Activated CD4-positive, alpha-beta memory T cell treated with anti-CD3 and anti-CD28 coated beads for 36 hours (primary cell): ENCODE measurements at places on chromosomes 12 and 14.

DNA sequence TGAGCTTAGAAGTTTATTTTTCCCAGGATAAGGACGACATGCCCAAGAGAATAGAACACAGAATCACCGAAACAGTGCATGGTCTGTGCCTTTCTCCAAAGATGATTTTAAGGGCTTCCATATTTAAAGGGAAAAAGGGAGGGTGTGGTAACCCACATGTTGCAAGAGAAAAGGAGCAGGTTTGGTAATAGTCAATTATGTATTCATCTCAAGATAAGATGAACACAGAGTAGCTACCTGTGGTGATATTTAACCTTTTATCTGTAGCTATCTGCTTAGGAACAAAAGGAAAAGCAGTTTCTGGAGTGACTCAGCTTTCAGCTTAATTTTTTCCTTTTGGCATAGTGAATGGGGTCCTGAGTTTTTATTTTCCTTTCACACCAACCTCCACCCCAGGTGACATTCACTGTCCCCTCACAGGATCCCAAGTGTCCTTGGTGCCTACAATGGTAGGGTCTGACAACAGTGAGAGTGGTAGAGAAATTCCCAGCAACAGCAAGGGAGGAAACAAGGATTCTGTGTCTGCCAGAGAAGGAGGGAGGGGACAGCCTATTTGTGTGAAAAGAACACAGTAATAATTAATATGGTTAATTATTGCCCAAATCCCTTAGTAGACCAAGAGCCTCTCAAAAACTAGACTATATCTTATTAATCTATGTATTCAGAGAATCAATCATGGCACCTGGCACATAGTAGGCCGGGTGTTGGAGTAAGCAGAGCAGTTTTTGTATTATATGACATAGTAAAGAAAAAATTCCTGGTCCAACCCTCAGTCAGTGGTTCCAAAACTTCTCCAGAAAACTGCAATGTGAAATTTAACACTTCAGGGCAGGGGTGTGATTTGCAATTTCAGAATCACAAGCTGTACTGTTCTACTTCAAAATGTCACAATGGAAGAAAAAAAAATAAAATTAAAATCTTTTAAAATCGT is 154.5 kb downstream of the PHLDA1 start:
- H3K27ac ChIP-seq: no peak overlapping the region
- peaks cover 9% of the 10 kb centered on the region for H3K4me1 ChIP-seq
- DNase-seq: no peak
- no peak overlapping the region for H3K4me3 ChIP-seq
- H3K27me3 ChIP-seq: peaks cover 12% of the 10 kb centered on the region

- H3K27ac ChIP-seq: no peak overlapping the region
- no peak overlapping the region for H3K4me3 ChIP-seq
- H3K4me1 ChIP-seq: no peaks in the 10 kb centered on the region
- H3K27me3 ChIP-seq: no peaks in the 10 kb centered on the region
Measured at GRCh38 chr12:78886719-78887407, 22.3 kb downstream of the SYT1 start.

DNA sequence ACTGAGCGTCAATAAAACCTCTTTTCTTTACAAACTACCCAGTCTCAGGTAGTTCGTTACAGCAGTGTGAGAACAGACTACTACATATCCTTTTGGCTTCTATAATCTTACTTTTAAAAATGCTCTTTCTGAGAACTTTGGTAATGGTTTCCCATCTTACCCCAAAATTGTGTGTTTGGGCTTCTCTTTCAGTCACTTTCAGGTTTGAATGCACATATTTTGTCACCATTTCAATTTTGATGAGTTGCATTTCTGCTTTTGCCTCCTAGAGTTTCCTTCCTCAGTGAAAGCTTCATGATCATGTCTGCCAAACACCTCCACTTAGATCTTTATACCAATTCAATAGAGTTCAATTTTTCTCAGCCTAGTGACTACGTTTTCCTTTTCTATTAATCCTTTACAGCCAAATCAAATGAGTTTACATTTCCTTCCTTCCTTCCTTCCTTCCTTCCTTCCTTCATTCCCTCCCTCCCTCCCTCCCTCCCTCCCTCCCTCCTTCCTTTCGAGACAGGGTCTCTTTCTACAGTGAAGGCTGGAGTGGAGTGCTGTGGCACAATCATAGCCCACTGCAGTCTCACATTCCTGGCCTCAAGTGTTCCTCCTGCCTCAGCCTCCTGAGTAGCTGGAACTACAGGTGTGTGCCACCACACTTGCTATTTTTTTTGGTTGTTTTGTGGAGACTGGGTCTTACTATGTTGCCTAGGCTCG is 124.9 kb downstream of the BCAT1 start:
- H3K4me1 ChIP-seq: peaks cover 30% of the 10 kb centered on the region
- peaks cover 10% of the 10 kb centered on the region for H3K36me3 ChIP-seq
- H3K27me3 ChIP-seq: no peaks in the 10 kb centered on the region

- no peaks in the 10 kb centered on the region for H3K4me1 ChIP-seq
- no peak overlapping the region for H3K4me3 ChIP-seq
- no peak for DNase-seq
- H3K27ac ChIP-seq: no peak overlapping the region
Measured at GRCh38 chr12:43106355-43106754, 445.6 kb downstream of the ADAMTS20 start.

DNA sequence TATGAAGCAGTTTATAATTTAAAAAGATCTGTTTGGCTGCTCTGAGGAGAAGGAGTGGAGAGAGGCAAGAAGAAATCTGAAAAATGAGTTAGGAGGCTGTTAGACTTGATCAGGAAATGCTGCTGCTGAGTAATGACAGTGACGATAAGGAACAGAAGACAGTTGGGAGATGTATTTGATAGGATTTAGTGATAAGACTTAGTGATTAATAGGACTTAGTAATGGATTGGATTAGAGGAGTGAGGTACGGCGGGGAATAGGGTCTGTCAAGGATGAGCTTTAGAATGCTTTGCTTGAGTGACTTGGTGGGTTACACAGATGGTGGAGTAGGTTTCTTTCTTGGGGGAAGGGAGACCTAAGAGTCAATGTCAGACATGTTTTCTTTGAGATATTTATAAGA is 31.7 kb downstream of the UNC79 start:
- H3K4me3 ChIP-seq: no peak overlapping the region
- DNase-seq: no peak
- H3K36me3 ChIP-seq: no peaks in the 10 kb centered on the region
- H3K4me1 ChIP-seq: no peaks in the 10 kb centered on the region
- H3K27me3 ChIP-seq: peaks cover 9% of the 10 kb centered on the region

GRCh38 chr12:123576611-123577010 is 7.7 kb upstream of the TMED2 start:
- no peak for DNase-seq
- peaks cover 3% of the 10 kb centered on the region for H3K4me1 ChIP-seq

GRCh38 chr14:75315144-75315543 is 36.5 kb downstream of the FOS start:
- no peak overlapping the region for H3K27ac ChIP-seq
- DNase-seq: no peak
- H3K36me3 ChIP-seq: no peaks in the 10 kb centered on the region
- peaks cover 3% of the 10 kb centered on the region for H3K4me1 ChIP-seq

DNA sequence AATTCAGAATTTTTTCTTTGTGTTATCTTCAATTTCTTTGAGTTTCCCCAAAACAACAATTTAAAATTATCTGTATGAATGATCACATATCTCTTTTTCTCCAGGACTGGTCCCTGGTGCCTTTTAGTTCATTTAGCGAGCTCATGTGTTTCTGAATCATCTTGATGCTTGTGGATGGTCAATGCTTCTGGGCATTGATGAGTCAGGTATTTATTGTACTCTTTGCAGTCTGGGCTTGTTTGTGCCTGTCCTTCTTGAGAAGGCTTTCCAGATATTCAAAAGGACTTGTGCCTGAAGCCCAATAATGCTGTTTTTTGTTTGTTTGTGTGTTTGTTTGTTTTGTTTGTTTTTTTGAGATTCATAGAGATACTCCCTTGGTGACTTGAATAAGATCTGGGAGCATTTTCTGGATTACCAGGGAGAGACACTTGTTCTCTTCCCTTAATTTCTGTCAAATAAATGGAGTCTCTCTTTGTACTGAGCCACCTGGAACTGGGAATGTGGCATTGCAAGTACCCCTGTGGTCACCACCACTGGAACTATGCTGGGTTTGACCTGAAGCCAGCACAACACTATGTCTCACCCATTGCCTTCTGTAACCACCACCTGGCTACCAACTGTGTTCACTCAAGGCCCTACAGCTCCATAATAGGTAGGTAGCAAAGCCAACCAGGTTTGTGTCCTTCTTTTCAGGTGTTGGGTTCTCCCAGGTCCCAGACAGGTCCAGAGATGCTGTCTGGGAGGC is 56.3 kb downstream of the SLC6A15 start:
- H3K36me3 ChIP-seq: no peaks in the 10 kb centered on the region
- no peak overlapping the region for H3K4me3 ChIP-seq
- H3K27ac ChIP-seq: no peak overlapping the region
- H3K27me3 ChIP-seq: peaks cover 3% of the 10 kb centered on the region

GRCh38 chr12:115245020-115245419 is 561.0 kb upstream of the TBX3 start:
- no peaks in the 10 kb centered on the region for H3K4me1 ChIP-seq
- DNase-seq: no peak
- H3K4me3 ChIP-seq: no peak overlapping the region

- DNase-seq: no peak
- no peak overlapping the region for H3K27ac ChIP-seq
- peaks cover 2% of the 10 kb centered on the region for H3K27me3 ChIP-seq
- H3K36me3 ChIP-seq: no peaks in the 10 kb centered on the region
- H3K4me1 ChIP-seq: no peaks in the 10 kb centered on the region
- H3K4me3 ChIP-seq: no peak overlapping the region
Measured at GRCh38 chr12:24888813-24889212, 60.1 kb downstream of the BCAT1 start.

DNA sequence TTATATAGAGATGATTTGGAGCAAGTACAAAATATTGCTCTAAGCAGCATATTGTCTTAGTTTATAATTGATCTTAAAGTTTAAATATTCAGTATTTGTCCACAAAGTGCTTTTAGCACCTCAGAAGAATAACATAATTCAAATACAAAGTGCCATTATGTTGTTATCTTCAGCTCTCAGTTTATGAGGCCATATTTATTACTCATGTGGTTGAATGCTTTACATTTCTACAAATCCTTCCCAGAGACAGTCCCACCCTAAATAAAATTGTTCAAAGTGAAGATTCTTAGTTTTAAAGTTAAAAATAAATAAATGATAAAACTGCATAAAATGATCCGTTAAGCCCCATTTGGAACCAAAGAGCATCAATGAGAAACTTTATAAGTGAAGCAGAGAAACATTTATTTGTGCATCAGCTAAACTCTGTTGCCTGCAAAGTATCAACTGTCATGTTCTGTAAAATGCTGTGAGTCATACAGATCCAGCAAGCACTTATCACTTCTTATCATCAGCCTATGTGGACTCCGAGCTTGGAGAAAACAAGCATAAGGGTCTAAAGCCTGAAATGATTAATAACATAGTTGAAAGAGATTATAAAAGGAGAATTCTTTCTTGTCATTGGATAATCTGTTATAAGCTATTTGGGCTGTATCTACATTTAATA is 218.9 kb downstream of the ADAMTS20 start:
- H3K27me3 ChIP-seq: no peaks in the 10 kb centered on the region
- no peaks in the 10 kb centered on the region for H3K4me1 ChIP-seq
- H3K36me3 ChIP-seq: no peaks in the 10 kb centered on the region
- no peak for DNase-seq

DNA sequence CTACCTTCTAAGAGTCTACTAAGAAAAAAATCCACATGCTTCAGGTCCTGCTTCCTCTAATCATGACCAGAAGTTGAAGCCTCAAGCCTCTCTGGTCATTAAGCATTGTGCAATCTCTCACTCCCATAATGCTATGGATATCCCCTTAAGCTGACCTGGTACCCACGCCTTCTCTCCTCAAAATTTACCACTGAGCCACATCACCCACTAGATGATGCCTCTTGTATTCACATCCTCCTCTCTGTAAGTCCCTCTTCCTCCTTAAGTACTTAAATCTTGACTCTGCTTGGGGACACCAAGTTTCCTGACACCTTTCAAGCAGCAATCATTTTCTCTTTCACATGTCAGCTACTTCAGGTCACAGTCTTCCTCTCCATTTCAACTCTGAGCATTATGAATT is 9.8 kb downstream of the GALNT4 start:
- H3K4me1 ChIP-seq: peaks cover 18% of the 10 kb centered on the region
- H3K27ac ChIP-seq: no peak overlapping the region
- no peaks in the 10 kb centered on the region for H3K27me3 ChIP-seq
- no peak overlapping the region for H3K4me3 ChIP-seq
- DNase-seq: no peak

- no peak overlapping the region for H3K4me3 ChIP-seq
- DNase-seq: no peak
- H3K27ac ChIP-seq: no peak overlapping the region
Measured at GRCh38 chr12:33427071-33427470, 12.5 kb downstream of the SYT10 start.

DNA sequence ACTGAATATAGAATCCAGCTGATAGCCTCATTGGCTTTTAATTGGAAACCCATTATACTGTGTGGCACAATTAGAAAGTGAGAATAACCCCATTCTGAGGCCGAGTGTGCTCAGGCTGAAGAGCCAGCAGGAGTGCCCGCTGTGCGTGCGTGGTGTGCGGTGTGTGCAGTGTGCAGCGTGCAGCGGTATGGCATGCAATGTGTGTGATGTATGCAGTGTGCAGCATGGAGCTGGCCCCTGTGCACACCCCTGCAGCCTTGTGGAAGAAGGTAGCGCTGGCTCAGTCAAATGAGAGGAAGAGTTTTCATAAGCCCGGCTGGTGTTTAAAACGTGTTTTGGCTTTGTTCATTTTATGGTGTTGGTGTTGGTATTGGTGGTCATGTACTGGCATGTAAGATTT is 22.9 kb downstream of the CKB start:
- peaks cover 9% of the 10 kb centered on the region for H3K4me1 ChIP-seq
- no peak overlapping the region for H3K4me3 ChIP-seq
- no peaks in the 10 kb centered on the region for H3K27me3 ChIP-seq
- peaks cover 31% of the 10 kb centered on the region for H3K36me3 ChIP-seq
- DNase-seq: no peak
- H3K27ac ChIP-seq: no peak overlapping the region

GRCh38 chr14:29712601-29713000 is 215.0 kb downstream of the PRKD1 start:
- DNase-seq: no peak
- no peak overlapping the region for H3K4me3 ChIP-seq
- H3K27me3 ChIP-seq: no peaks in the 10 kb centered on the region
- H3K36me3 ChIP-seq: no peaks in the 10 kb centered on the region
- H3K4me1 ChIP-seq: no peaks in the 10 kb centered on the region
- H3K27ac ChIP-seq: no peak overlapping the region

DNA sequence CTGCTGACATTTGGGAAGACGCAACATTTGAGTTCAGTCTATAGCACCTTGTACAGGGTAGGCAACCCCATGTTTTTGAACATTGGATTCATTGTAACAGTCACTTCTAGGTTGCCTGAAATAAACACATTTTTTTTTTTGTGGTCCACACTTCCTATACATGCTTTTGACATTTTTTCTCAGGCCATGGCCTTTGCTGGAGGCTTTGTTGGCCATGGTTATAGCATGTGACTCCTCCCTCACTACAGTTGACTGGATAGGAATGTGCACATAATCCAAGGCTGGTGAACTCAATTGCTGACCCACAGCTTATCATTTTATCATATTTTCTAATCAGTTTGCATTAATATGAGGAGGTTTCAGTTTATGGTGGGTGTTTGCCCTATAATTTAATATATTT is 60.6 kb downstream of the TMEM117 start:
- no peak overlapping the region for H3K4me3 ChIP-seq
- no peaks in the 10 kb centered on the region for H3K27me3 ChIP-seq
- peaks cover 9% of the 10 kb centered on the region for H3K36me3 ChIP-seq
- no peak for DNase-seq
- H3K4me1 ChIP-seq: no peaks in the 10 kb centered on the region
